Right ventricle myocardium superior (tissue), 1 donor: ENCODE measurements at places on chromosomes 12 and 14. TPM values are rescaled to one million over a fixed set of nuclear protein-coding genes. Genes with fewer than 3 reads are reported as not detected.

- no peak for DNase-seq
Observed at GRCh38 chr12:116000252-116000651, 277.2 kb downstream of the MED13L start.

PDE3A gene
- total RNA-seq: 153 TPM

DNA sequence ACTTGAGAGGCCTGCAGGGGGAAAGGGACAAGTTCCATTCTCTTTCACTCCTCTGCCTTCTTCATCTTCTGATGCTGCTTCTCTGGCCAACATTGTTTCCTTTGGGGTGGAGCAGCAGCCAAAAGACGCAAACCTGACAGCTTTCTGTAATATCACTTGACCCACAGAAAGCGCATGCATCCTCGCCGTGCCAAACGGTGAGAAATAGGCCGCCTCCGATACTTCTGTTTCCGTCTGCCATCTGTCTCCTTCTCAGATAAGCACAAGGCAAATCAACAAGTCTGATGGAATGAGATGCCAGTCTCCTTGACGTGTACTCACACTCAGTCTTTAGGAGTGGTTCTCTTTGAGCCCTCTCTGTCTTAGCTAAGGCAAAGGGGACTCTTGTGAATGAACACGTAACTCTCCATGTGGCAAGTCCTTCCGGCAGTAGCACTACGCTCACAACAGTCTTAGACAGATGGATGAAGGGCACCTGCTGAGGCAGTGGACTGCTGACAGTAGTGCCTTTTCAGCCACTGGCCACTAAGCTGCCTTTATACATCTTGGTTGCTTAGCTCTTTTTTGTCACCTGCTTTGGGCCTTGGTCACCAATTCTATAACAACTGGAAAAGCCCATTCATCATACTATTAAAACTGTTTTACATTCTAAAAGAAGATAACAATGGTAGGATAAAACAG, 214.1 kb downstream of the FBXL14 start:
- no peak for DNase-seq

DNA sequence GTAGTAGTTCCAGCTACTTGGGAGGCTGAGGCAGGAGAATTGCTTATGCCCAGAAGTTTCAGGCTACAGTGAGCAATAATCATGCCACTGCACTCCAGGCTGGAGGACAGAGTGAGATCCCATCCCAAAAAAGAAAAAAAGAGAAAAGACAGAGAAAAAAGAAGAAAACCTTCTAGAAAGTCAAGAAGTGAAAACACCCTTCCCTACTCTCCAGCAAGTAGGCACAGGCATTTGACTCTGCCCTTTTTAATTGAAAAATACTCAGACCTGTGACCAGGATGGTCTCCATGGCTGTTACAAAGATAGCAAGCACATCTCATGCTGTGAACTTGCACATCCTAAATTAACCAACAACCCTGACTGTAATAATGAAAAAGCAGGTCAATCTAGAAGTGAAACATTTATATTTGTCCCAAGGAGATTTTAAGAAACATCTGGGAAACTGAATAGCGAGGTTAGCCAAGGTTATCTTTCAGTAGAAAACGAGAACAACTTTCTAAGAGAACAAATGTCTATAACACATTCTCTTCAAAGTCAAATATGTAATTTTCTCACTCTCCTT, 2.0 kb downstream of the TMTC1 start:
- DNase-seq: no peak

- DNase-seq: no peak
Observed at GRCh38 chr14:33510063-33510481, 440.8 kb downstream of the EGLN3 start.

DNA sequence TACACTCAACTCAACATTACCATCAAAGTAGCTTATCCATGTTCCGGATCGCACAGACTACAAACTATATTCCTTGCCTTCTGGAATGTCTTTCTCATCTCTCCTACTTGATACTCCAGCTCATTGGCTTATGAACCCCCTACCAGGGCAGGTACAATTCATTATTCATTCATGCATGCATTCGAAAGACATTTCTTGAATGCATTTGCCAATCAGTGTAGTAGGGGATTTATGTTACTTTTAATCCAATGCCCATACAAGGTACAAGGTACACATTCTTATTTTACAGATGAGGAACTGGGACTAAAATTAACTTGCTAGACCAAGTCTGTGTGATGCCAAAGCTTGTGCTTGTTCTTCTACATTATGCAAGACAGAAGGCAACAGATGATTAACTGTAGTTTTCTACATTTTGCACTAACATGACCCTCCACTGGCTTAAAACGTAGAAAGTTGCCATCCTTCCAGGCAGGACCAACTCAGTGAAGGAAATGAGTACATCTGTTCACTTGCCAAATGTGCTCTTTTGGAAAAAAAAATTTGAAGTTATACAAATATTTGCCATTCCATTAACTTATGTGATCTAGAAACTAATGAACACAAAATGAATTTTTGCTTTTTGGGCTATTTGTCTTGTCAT, 53.8 kb upstream of the KCNJ8 start:
- DNase-seq: no peak

DNA sequence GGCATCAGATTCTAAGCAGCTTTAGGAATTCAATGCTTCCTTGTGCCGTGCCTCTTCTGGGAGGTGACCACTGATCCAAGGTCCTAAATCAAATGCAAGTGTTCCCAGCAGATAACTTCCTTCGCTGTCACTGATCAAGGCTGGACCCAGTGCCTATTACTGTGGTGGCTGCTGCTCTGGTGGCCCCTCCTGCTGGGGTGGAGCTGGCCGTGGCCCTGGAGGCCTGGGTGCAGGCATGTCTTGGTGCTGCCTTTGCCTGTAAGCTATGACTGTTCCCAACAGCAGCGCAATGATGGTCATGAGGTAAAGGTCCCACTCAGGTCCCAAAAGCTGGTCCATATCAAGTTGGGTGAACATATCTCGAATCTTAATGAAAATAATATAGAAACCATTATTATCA, 56.8 kb downstream of the SEL1L start:
- no peak for DNase-seq

- no peak for DNase-seq
Observed at GRCh38 chr12:7747246-7747645, at the start of gene CLEC4C. Gene CLEC4C, minus strand, starts transcription at chr12:7747375. Its CDS starts 27 bp downstream, at chr12:7747348.

PROX2 gene
- total RNA-seq: not detected

DNA sequence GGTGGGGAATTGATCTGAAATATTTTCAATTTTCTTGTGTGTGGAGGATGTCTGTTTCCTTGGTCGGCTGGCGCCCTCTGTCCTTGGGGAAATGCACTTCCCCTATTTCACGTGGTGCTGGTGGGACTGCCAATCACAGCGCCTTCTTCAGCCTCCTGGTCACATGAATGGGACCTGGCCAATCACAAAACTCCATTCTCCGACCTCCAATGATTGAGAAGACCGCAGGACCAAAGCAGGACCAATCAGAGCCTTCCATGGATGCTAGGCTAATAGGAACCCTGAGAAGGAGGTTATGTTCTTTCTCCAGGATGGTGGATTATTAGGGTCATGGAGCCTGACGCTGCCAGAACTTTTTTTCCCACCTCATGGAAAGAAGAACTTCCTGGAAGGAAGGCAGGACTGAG, 188.7 kb downstream of the TTC8 start:
- DNase-seq: no peak
